ENCODE measurements at places on chromosomes 13 and 19.

DNA sequence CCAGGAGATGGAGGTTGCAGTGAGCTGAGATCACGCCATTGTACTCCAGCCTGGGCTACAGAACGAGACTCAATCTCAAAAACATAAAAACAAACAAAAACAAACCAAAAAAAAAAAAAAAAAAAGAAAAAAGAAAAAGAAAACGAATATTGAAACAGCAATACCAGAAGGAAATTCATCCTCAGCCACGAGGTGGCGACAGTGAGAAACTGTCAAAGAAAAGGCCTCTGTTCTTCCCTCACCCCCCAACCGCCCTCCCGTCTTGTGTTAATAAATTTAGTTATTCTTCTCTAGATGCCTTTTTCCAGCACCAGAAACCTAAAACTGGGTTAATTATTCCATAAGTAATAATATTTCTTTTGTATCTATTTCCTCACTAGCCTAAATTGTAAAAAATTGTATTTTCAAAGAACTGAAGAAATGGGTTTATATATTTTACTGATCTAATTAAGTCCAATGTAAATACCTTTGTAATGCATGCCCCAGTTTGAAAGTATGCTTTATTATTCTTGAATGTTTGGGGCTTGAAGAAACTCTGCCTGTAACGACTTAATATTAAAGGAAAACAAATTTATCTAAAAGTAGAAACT, 38.6 kb downstream of the LIG4 start:
- DNase-seq, result peak; percentile 40

DNA sequence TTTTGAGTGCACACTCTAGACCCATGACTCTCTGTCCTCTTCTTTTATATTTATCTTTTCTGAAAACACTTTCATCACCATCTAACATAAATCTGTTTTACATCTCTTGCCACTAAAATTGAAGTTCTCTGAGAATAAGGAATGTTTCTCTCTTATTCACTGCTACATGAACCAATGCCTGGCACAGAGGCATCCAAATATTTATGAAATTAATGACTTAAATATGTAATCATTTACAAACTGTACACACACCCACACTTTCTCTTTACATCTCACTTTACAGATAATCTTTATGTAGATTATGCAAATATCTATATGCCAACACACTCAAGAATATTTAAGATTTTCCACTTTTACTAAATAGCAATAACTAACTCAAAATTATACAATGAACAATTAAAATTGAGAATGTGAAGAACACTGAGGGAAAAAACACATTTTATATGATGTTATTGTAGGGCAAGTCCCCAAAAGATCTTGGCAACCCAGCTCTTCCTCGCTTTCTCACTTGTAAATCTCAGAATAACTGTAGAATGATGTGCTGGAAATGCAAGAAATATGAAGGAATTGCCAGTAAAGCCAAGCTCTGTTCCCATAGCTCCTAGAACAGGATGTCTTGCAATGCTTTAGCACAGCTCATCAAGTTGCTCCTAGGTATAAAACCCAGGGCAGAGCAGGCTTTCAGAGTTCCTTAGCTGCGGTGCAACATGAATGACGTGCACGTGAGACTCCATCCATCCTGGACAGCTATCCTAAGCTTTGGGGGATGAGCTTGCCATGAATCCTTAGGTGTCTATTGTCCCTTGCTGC, 50.7 kb downstream of the UGGT2 start:
- DNase-seq, result no peak

GRCh38 chr13:105266615-105267014, 1268.8 kb downstream of the EFNB2 start:
- no peak for DNase-seq

GRCh38 chr13:45143346-45143751, 23.0 kb downstream of the GTF2F2 start:
- DNase-seq, result no peak

GRCh38 chr13:106533101-106533942, 2.1 kb downstream of the EFNB2 start:
- no peak for DNase-seq

DNA sequence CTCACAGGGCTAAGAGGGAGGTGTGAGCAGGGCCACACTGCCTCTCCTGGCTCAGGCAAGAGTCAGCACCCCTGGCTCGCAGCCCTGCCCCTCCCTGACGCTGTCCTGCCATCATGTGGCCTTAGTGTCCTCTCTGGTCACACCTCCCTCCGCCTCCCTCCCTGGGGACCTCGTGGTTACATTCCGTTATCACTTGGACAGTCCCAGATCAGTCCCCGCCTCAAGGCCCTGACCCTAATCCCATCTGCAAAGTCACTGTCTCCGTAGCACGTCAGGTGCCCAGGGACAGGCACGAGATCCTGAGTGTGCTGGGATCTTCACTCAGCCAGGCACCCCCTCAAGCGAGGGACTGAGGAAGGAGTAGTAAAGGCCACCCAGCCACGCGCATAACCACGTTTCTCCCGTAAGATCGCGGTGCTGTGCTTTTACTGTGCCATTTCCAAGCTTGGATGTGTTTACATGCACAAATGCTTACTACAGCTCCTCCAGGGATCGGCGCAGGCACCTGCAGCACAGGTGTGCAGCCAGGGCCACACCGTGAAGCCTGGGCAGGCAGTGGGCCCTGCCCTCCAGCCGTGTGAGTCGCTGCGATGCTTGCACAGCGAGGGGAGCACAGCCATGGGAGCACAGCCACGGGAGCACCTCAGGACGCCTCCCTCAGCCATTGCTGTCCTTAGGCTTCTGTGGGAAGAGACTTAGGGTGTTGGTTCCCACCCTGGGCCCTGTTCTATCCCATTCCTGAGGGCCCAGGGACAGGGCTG, 10.7 kb upstream of the TMEM255B start:
- no peak for DNase-seq

DNA sequence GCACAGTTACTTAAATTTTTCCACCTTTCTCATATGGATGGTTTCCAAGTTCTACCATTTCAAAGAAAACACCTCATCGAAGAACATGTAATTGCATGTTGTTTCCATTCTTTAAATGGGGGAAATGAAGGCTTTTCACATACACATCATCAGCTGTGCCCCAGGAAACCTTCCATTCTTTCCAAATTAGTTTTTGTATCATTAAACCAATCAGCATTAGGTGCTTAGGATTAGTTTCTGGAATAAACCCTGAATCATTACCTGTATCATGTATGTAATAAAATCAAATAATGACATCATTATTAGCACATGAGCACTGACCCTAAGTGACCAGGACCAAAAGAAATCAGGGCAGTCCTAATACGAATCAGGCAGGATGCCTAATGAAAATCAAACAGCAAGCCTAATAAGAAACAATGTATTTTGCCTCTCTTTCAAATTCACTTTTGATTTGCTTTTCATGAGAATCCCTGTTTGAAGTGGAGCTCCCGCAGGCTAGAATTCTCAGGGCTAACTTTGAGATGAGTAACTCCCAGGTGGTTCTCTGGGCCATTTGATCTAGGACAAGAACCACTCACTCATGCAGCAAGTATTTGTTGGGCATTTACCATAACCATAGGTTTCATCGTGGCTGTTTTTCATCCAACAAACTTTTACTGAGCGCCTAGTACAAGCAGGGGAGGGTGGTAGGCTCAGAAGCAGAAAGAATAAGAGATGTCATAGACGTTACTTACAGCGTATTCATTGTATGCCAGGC, 89.2 kb downstream of the MZT1 start:
- DNase-seq, result no peak

GRCh38 chr13:113207890-113208420, 514 bp downstream of the PCID2 start:
- DNase-seq, result no peak

- DNase-seq, result no peak
These were observed 223.5 kb upstream of the SLC10A2 start for GRCh38 chr13:103289681-103290080.

DNA sequence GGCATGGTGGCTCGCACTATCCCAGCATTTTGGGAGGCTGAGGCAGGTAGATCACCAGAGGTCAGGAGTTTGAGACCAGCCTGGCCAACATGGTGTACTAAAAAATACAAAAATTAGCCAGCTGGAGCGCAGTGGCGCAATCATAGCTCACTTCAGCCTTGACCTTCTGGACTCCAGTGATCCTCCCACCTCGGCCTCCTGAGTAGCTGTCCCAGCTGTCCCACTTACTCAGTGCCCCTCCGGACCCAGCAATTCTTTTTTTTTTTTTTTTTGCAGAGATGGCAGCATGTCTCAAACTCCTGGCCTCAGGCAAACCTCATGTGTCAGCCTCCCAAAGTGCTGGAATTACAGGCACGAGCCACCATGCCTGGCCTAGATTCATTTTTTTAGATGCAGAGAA, 2.3 kb upstream of the ADAT3 start:
- DNase-seq, result no peak

DNA sequence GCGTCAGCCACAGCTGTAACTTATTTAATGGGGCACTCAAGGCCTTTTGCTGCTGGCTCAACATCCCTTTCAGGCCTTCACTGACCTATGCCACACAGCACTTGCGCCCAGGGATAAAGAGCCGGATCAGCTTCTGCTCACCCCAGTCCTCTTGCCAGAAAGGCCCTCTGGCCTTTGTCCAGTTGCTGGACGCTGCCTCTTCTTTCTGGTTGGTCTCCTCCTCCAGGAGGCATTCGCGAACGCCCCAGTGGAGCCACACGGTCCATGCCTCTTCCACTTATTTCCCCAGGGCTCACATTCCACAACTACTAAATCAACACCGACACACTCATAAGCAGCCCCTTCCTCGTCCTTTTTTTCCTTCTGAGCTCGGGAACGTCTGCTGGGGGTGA, 3.7 kb upstream of the ZNF329 start:
- no peak for DNase-seq

DNA sequence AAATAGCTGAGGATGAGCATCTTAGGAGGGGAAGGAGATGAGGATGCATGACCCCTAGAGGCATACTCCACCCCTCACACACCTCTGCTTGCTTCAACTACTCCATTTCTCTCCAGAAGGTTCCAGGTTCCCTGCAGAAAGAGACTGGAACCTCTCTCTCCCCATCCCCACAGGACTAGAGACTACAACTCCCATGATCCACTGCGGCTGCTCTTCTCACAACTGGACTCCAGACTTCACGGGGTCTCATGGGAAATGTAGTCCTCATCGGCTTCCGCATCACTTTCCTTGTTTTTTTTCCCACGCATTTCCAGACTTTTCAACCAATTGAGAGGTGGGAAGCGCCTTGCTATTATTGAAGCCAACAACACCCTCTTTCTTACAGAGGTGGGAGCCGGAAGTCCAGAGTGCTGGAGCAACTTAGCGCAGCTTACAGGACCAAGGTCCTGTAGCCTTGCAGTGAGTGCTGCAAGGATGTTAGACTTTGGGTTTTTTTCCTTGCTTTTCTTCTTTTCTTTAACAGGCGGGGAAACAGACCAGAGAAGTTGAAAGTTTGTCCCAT, 13.9 kb upstream of the CACNG6 start:
- DNase-seq, result peak; percentile 27

GRCh38 chr13:48069573-48069972, 25.3 kb downstream of the MED4 start:
- no peak for DNase-seq

DNA sequence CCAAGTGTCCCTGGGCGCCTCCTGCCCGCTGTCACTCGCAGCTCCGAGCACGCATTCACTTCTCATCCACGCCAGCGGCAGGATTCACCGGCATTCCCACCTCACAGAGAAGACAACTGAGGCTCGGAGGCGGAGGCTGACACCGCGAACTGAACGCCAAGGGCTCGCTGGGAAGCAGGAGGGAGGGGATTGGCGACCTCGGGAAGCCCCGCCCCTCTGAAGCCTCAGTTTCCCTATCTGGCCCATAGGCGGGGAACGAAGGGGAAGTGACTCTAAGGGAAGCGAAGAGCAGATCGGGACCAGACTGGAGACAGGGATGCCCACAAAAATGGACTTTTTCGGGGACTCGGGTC, 256 bp downstream of the MICOS13 start:
- no peak for DNase-seq

GRCh38 chr19:42198676-42199439, 18.6 kb downstream of the DEDD2 start:
- no peak for DNase-seq

GRCh38 chr19:34540811-34541557, 59.4 kb downstream of the WTIP start:
- no peak for DNase-seq

- DNase-seq, result no peak
These were observed 149.4 kb upstream of the FBXL3 start for GRCh38 chr13:77176350-77176749.

GRCh38 chr19:44552324-44552723, 22.8 kb upstream of the CEACAM20 start:
- peak; percentile 48 for DNase-seq

DNA sequence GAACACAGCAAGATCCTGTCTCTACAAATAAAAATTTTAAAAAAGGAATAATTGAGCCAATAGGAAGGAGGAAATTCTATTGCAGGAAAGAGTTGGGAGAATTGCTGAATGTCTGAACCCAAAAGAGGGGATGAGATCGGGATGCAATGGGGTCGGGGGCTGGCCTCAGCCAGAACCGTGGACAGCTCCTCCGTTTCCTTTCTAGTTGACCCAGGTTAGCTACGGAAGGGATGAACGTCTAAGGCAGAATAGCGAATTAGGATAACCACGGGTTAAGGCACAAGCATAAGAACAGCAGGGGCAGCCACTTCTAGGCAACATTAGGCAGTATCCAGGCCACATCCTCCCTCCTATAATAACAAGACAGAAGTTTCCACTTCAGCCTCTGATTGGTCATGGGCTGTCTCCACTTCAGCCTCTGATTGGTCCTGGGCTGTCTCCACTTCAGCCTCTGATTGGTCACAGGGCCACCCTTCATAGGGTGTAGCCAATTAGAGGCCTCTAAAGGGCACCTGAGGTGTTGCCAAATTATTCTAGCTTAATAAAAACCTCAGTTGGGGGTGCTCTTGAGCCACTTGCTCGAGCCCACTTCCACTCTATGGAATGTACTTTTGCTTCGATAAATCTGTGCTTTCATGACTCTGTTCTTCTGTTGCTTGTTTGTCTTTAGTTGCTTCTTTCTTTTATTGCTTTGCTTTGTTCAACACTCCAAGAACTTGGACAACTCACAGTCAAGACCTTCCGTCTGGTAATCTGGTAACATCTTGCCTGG, 24.9 kb upstream of the TPM4 start:
- DNase-seq, result no peak

GRCh38 chr13:97077341-97077740, 83.1 kb upstream of the OXGR1 start:
- DNase-seq, result no peak

DNA sequence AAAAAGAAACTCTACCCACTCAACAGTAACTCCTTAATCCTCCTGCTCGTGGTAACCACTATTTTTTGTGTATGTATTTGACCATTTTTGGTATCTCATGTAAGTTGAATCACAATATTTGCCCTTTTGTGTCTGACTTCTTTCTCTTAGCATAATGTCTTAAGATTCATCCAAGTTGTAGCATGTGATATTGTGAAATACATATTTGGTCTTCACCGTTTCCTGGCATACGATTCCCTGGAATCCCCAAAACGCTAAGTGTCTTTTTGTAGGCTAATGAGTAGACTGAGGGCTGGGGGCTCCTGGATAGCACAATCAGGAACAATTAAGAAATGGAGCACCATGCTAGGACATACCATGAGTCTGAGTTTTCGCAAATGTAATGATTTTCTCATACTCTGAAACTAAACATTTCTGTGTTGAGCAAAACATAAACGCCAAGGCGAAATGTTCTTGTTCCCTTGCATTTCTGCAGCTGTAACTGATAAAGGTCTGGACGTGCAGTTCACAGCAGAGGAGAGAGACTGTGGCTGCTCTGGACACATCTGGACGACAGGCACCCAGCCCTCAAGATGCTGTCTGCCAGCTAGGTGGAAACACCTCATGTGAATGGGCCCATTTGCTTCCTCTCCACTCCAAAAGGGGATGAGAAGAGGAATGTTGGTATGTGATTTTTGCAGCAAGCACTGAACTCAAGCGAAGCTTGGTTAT, 38.4 kb downstream of the BRD4 start:
- no peak for DNase-seq

- DNase-seq, result peak; percentile 56
These were observed 8.3 kb upstream of the SYCN start for GRCh38 chr19:39212375-39212742.

Data from stimulated activated CD4-positive, alpha-beta T cell treated with anti-CD3 and anti-CD28 coated beads, Interleukin-15, amount 100 ng/mL, for 48 hours (primary cell).